ENCODE measurements at places on chromosomes 7 and 10.

DNA sequence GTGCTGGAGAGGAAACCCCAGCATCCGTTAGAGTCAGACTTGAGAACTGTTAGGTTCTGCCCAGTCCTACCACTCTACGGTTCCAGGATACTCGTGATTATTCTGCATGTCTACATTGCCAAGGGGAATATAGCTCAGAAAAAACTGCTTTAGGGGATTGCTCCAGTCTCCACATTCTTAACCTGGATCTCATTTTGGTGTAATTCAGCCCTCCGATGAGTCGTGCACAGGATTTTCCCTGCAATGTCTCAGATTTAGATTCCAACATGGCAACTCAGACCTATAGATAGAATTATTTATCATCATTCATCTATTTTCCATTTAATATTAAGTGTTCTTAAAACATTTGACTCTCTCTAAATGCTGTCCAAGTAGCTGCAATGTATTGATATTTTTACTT lies 121.1 kb upstream of the ZEB1 start:
- DNase-seq: no peak

- no peak for DNase-seq
Observed at GRCh38 chr7:72435925-72436480, 23.9 kb upstream of the CALN1 start.

DNA sequence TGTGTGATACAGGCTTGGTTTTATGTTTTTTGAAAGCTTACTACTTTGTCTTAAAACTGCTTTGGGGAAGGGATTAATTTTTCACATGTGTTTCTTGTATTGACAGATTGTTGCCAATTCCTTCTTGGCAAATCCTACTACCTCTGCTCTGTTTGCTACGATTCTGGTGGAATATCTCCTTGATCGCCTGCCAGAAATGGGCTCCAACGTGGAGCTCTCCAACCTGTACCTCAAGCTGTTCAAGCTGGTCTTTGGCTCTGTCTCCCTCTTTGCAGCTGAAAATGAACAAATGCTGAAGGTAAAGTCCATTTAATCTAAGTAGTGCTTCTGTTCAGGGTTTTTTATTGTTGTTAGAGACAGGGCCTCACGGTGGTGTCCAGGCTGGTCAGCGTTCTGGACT lies 33.6 kb downstream of the TRRAP start:
- no peak for DNase-seq

- DNase-seq: peak; percentile 32
Observed at GRCh38 chr7:45647967-45648670, 74.0 kb downstream of the ADCY1 start.

DNA sequence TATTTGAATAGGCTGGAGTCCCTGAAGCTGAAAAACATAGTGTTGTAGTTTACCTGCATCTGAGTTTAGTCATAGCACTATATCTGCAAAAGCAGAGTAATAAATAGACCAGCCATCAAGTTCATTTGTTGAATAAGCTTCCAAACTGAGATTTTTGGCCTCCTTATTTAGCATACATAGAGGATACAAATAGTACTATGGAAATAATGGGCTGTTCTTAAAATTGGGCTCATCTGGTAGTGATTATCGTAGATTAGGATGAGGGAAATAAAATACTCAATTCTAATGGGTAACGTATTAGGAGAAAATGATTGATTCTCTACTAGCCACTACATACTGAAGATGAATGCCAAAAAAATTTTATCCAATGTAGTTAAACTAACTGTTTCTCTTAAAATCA lies 41.4 kb upstream of the TMEM196 start:
- DNase-seq: no peak

DNA sequence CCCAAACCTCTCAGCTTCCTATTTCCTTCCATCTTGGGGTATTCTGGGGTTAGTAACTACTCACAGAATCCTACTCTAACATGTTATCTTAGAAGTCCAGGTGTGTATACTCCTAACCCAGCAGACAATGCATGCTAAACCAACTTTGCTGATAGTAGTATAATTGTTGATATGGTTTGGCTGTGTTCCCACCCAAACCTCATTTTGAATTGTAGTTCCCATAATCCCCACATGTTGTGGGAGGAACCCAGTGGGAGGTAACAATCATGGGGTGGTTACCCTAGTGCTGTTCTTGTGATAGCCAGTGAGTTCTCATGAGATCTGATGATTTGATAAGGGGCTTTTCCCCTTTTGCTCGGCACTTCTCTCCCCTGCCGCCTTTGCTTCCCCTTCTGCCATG lies 135.1 kb downstream of the CHRM2 start:
- no peak for DNase-seq

- no peak for DNase-seq
Observed at GRCh38 chr10:31635415-31636065, 293.1 kb downstream of the ARHGAP12 start.

- no peak for DNase-seq
Observed at GRCh38 chr7:99429756-99430155, 8.8 kb downstream of the PTCD1 start.

DNA sequence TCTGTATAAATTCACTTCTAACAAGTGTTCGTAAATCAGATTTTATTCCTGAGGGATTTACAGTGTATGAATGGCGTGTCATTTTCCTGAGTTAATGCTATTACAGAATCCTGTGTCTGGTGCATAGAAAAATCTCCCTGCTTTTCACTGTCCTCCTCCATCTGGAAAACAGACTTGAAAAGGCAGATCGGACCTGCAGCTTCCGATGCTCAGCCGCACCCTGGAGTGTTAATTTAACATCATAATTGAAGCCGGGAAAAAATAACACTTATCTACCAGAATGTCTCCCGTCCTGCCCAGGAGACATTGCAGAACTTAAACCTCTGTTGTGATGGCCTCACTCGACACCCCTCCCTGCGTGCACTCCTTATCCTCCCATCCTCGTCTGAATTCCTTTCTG lies 442.1 kb upstream of the FOXK1 start:
- DNase-seq: no peak

GRCh38 chr7:104825099-104825498 lies 188.9 kb upstream of the KMT2E start:
- DNase-seq: no peak

DNA sequence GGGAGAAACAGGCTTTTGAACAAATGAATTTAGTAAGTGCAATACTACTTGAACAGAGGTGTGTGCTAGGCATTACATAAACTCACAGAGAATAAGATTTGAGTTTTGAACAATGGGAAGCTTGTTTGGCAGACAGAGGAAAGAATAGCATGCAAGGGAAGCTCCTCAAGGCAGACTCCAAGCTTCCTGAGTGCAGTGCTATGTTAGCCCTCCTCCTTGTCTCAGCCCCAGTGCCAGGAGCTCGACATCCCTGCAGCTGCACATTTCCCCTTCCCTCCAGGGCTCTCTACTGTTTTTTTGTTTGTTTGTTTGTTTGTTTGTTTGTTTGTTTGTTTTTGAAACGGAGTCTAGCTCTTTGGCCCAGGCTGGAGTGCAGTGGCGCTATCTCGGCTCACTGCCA lies 237.5 kb downstream of the IPMK start:
- DNase-seq: no peak

GRCh38 chr10:35872671-35873070 lies 230.6 kb upstream of the FZD8 start:
- DNase-seq: no peak

GRCh38 chr10:974038-974784 lies 14.0 kb upstream of the GTPBP4 start:
- DNase-seq: no peak

DNA sequence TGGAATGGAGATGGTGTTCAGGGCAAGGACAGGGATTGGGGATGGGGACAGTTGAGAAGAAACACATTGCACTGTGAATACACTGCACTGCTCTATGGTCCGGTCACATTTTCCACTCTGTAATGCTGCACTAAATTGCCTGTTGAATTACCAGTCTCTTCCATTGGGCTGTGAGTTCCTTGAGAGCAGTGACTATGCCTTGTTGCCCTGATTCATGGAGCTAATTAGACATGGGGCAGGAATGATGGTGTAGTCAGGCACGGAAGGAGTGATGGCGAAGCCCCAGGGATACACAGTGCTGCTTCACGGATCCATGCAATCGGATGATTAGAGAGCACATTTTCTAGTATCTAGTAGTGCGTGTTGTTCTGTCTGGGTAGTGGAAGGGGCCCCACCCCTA lies 25.4 kb upstream of the GPAM start:
- no peak for DNase-seq

GRCh38 chr10:75038335-75038734 lies 73.1 kb upstream of the SAMD8 start:
- peak; percentile 48 for DNase-seq

DNA sequence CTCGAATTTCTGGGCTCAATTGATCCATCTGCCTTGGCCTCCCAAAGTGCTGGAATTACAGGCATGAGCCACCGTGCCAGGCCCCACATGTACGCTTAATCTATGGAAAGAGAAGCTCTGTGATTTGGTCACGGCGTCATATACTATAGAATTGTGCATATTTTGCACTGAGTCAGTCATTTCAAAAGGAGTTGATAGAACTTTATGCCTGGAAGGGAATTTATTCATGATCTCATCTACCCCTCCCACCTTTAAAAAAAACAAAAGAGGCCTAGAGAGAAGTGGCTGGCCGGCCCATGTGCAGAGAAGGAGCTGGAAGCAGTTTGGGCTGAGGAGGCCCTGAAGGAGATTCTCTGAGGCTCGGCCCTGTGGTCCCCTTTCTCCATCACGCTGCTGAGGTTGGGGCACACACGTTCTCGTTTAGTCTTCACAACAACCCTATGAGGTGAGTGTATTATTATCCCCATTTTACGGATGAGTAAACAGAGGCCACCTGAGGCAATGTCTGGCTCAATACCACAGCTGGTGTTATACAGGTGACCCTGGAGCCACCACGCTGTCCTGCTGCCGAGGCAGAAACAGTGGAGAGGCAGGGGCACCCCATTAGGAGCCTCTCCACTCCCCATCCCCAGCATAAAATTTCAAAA lies 47.2 kb upstream of the ZRANB1 start:
- no peak for DNase-seq

DNA sequence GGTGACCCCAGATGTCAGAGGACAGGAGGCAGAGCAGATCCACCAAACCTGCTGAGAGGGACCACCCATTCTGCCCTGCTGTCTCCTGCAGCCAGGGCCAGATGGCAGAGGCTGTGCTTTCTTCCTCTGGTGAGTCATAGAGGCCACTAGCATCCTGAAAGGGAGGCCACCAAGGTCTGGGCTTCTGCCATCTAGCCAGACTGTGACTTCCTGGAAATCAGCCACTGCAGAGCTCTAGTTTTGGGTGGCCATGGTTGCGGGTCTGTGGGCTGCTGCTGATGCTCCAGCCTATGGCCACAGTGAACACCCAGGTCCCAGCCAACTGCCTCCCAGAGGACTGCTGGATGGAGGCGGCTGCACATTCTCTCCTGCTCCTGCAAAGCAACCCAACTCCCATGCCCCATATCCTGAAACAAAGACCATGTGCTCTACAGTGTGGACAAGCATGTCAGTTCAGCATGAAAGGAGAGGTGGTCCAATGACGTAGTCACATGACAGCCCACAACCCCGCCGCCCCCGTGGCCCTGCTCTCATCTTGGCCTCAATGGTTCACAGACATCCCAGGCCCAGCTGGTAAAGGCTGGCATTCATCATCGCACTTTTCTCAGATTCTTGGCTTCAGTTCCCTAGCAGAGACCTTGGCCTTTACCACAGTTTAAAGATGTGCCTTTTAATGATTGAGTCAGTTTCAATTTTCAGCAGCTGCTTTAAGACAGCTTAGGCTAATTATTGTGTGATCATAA lies 73.9 kb upstream of the CXCL12 start:
- no peak for DNase-seq

DNA sequence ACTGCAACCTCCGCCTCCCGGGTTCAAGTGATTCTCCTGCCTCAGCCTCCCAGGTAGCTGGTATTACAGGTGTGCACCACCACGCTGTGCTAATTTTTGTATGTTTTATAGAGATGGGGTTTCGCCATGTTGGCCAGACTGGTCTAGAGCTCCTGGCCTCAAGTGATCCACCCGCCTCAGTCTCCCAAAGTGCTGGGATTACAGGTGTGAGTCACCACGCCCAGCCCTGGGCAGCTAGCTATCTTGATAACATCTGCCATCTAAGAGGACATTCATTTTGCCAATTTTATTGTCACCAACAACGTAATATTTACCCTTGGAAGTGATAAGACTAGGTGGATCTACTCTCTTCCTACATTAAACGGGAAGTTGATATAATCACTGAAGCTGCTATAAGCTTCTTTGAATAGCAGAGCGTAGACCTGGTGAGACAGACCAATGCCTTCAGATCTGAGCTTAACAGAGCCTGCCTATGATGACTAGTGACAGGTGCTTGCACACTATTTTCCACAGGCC lies 39.7 kb upstream of the SLC35B4 start:
- DNase-seq: no peak

DNA sequence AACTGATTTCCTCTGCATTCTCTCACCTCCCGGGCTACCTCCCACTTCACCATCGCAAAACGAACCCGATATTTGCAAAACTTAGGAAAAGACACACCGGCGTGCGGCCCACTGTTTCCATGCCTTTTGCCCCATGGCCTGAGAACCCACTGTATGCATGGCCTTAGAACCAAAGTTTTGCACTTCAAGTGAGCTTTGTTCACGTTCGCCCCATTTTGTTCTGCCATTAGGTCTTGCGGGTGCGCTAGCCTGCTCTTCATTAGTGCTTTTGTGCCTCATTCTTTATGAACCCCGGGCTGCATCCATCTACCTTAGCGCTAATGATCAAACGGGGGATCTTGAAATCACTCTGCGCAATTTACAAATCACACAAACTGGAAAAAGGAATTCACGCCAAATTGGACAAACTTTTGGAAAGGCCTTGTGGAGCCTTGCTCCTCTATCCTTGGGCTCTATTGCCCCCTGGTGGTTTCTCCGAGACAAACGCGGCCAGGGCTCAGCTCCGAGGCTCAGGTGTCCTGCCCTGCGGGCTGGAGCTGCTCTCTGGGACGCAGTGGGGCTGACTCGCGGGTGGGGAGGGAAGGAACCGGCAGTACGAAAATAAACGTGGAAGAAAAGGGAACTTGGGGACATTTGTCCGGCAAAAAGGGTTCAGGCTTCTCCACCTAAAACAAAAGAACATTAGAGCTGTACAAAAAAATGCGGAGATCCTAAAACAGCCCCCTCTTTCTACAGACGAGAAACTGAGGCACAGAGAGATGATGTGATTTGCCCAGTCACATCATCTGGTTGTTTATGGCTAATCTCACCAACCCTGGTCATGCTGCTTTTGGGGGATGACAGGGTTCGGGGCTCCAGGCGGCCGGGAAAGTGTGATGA lies 300.4 kb upstream of the NFE2L3 start:
- peak; percentile 78 for DNase-seq

- DNase-seq: no peak
Observed at GRCh38 chr7:140059273-140060242, 3.2 kb downstream of the PARP12 start.

GRCh38 chr10:8352171-8353075 lies 297.9 kb downstream of the GATA3 start:
- no peak for DNase-seq

- no peak for DNase-seq
Observed at GRCh38 chr7:53596230-53596629, 560.8 kb downstream of the POM121L12 start.

GRCh38 chr10:1050554-1050953 lies 1.6 kb upstream of the IDI1 start:
- no peak for DNase-seq

DNA sequence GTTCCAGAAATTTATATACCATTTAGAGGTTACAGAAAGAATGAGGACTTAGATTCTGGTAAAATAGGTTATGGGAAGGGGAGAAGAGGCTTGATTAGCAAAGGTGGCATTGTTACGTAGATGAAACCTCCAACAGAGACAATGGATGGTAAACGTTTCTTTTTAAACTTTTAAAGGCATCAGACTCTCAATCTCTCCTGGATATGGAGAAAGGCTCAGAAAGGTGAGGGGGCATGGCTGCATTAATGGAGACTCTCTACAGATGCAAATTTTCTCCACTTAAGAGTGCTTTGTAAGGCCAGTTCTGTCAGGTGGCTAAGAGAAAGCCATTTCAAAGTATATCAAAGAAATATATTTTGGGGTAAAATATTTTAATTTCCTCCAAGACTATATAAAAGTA lies 240.9 kb upstream of the PTER start:
- DNase-seq: no peak

Data from activated CD8-positive, alpha-beta memory T cell treated with anti-CD3 and anti-CD28 coated beads for 24 hours (primary cell).